ENCODE measurements at places on chromosomes 7 and 10.
A peak's percentile ranks its signal among the peaks of the same experiment; 100 is the strongest.

DNA sequence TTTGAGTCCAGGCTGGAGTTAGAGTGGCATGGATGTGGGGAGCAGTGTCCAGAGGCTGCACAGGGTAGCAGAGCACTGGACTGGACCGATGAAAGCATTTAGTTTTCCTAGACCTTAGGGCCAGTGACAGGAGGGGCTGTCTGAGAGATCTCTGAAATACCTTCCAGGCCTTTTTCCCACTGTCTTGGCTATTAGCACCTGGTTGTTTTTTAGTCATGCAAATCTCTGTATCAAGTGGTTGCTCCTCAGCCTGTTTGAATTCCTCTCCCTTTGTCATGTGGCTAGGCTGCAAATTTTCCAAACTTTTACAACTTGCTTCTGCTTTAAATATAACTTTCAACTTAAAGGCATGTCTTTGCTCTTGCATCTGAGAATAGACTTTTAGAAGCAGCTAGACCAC lies 504.3 kb upstream of the VSTM2A start:
- DNase-seq: no peak
- H3K27ac ChIP-seq: no peak overlapping the region
- H3K27me3 ChIP-seq: no peaks in the 10 kb centered on the region

DNA sequence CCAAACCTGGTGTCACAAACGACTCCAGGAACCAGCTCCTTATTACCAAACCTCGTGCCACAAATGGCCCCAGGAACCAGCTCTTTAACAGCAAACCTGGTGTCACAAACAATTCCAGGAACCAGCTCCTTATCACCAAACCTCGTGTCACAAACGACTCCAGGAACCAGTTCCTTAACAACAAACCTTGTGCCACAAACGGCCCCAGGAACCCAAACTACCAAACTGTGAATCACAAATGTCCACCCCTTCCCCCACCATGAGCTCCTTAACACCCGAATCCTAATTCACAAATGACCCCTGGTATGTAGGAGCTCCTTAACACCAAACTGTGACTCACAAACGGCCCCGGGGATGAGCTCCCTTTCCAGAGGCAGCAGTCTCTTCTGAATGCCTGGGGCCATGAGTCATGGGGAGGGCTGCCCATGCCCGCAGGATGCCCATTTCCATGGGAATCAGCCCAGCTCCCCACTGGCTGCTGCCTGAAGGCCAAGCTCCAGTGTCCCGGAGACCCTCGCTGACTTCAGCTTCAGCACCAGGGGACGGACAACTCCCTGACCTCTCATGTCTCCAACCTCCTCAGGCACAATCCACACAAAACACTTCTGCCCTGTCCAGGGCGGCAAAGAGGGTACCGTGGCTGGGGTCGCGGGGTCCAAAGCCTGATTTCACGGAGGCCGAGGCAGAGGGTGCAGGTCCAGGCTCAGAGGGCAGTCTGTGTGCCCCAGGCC lies 213.1 kb downstream of the ELFN1 start:
- DNase-seq: peak; percentile 47
- H3K27ac ChIP-seq: no peak overlapping the region
- H3K4me3 ChIP-seq: no peak overlapping the region
- no peaks in the 10 kb centered on the region for H3K36me3 ChIP-seq
- no peaks in the 10 kb centered on the region for H3K4me1 ChIP-seq

- H3K27me3 ChIP-seq: no peaks in the 10 kb centered on the region
- H3K36me3 ChIP-seq: no peaks in the 10 kb centered on the region
- no peak overlapping the region for H3K4me3 ChIP-seq
- no peak for DNase-seq
- H3K27ac ChIP-seq: no peak overlapping the region
- no peaks in the 10 kb centered on the region for H3K4me1 ChIP-seq
These were observed 94.1 kb downstream of the HBP1 start for GRCh38 chr7:107262857-107263256.

GRCh38 chr7:70188901-70189650 lies 590.8 kb downstream of the AUTS2 start:
- H3K27me3 ChIP-seq: no peaks in the 10 kb centered on the region
- H3K27ac ChIP-seq: no peak overlapping the region
- no peak for DNase-seq
- no peaks in the 10 kb centered on the region for H3K4me1 ChIP-seq
- no peaks in the 10 kb centered on the region for H3K36me3 ChIP-seq
- H3K4me3 ChIP-seq: no peak overlapping the region

GRCh38 chr10:26839966-26840627 lies 20.7 kb downstream of the ABI1 start:
- no peak overlapping the region for H3K27ac ChIP-seq
- no peaks in the 10 kb centered on the region for H3K36me3 ChIP-seq
- no peak overlapping the region for H3K4me3 ChIP-seq
- no peak for DNase-seq

GRCh38 chr7:95478272-95479037 lies 7.3 kb upstream of the ASB4 start:
- no peaks in the 10 kb centered on the region for H3K4me1 ChIP-seq
- peak; percentile 19 for DNase-seq
- H3K4me3 ChIP-seq: no peak overlapping the region
- H3K27ac ChIP-seq: no peak overlapping the region

- no peaks in the 10 kb centered on the region for H3K27me3 ChIP-seq
- peaks cover 15% of the 10 kb centered on the region for H3K4me1 ChIP-seq
- H3K36me3 ChIP-seq: no peaks in the 10 kb centered on the region
- no peak overlapping the region for H3K27ac ChIP-seq
- DNase-seq: no peak
These were observed 86.5 kb downstream of the SEMA3A start for GRCh38 chr7:84108119-84108518.

GRCh38 chr7:143929224-143929920 lies 5.7 kb upstream of the OR2F2 start:
- H3K4me3 ChIP-seq: no peak overlapping the region
- no peak for DNase-seq
- H3K36me3 ChIP-seq: no peaks in the 10 kb centered on the region
- peaks cover 8% of the 10 kb centered on the region for H3K27me3 ChIP-seq
- no peaks in the 10 kb centered on the region for H3K4me1 ChIP-seq

DNA sequence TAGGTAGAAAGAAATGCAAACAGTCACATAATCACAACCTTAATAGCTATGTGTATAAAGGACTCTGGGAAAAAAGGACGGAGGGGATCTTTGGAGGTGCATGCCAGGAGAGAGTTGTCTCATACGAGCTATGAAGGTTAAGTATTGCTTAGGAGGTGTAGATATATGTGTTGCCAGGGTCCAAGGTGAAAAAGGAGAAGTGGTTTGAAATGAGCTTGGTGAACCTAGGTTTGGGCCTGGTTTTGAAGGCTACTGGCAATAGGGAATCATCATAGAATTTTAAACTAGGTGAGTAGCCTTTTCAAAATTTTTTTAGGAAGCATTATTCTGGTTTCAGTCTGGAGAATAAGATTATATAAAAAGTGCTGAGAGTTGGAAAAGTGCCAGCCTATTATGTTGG lies 336.8 kb downstream of the AUTS2 start:
- no peaks in the 10 kb centered on the region for H3K4me1 ChIP-seq
- H3K4me3 ChIP-seq: no peak overlapping the region
- no peak for DNase-seq
- no peaks in the 10 kb centered on the region for H3K36me3 ChIP-seq
- H3K27ac ChIP-seq: no peak overlapping the region

DNA sequence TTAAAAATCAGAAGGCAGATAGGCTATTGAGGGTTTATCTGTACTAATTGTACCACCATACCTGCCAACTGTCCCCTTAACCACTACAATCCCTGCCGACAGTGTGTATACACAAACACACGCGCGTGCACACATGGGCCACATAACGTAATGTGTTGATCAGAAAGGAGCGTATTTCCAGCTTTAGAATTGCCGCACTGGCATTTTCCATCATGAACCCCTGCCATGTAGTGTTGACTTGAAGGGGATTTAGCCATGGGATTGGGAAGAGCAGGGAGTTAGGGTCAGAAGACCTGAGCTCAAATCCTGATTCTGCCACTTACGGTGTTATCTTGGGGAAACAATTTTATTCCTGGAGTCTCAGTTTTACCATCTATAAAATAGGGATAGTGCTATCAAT lies 158.9 kb downstream of the TCF7L2 start:
- no peak for DNase-seq
- H3K4me1 ChIP-seq: no peaks in the 10 kb centered on the region
- no peaks in the 10 kb centered on the region for H3K36me3 ChIP-seq
- H3K27ac ChIP-seq: no peak overlapping the region
- no peaks in the 10 kb centered on the region for H3K27me3 ChIP-seq

DNA sequence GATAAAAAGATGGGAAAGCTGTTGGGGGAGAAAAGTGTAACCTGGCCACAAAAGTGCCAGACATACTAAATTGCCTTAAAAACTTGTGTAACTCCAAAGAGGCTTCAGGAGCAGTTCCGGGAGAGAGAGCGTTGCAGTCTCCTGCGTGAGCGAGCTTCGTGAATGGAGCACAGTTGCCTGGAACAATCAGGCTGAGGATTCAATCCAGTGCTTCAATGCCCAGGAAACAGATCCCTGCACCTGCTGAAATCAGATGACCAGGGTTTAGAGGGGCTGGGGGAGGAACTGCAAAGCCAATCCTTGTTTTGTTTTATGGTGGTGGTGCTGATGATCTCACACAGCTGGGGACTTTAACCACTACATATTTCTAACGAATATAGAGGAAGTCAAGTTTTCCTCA lies 398.3 kb downstream of the DPP6 start:
- DNase-seq: no peak
- no peak overlapping the region for H3K27ac ChIP-seq
- no peaks in the 10 kb centered on the region for H3K27me3 ChIP-seq
- H3K4me3 ChIP-seq: no peak overlapping the region

GRCh38 chr7:20393021-20393610 lies 62.4 kb downstream of the ITGB8 start:
- H3K27me3 ChIP-seq: no peaks in the 10 kb centered on the region
- H3K4me3 ChIP-seq: no peak overlapping the region
- DNase-seq: peak; percentile 16
- H3K27ac ChIP-seq: no peak overlapping the region
- H3K4me1 ChIP-seq: no peaks in the 10 kb centered on the region
- peaks cover 4% of the 10 kb centered on the region for H3K36me3 ChIP-seq

GRCh38 chr7:100627238-100627549 lies 14.2 kb downstream of the TFR2 start:
- H3K4me3 ChIP-seq: no peak overlapping the region
- DNase-seq: no peak
- no peaks in the 10 kb centered on the region for H3K36me3 ChIP-seq
- H3K27ac ChIP-seq: no peak overlapping the region

DNA sequence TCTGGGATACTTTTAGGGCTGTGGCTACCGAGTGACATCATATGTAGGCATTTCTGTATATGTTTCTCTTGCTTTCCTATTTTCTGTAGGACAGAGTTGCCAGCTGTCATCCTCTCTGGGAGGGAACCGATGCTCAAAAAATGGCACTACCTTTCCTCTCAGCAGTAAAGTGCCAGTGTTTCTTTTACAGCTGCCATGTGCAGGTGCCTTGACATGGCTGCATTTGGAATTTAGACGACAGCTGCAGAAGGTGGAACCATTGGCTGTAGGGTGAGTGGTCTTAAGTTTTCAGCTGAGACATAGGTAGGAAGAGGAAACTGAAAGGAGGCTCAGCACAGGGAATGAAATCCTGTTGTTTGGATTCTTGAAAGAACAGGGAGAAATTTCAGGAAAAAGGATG lies 20.2 kb upstream of the RPA3 start:
- no peaks in the 10 kb centered on the region for H3K27me3 ChIP-seq
- no peak overlapping the region for H3K4me3 ChIP-seq
- peaks cover 3% of the 10 kb centered on the region for H3K4me1 ChIP-seq

- H3K4me3 ChIP-seq: no peak overlapping the region
- no peak for DNase-seq
- no peaks in the 10 kb centered on the region for H3K36me3 ChIP-seq
- H3K27ac ChIP-seq: no peak overlapping the region
- H3K27me3 ChIP-seq: no peaks in the 10 kb centered on the region
- peaks cover 11% of the 10 kb centered on the region for H3K4me1 ChIP-seq
These were observed 14.0 kb downstream of the KMT2E start for GRCh38 chr7:105028004-105028403.

- H3K4me3 ChIP-seq: no peak overlapping the region
- no peak overlapping the region for H3K27ac ChIP-seq
- H3K36me3 ChIP-seq: no peaks in the 10 kb centered on the region
- peaks cover 2% of the 10 kb centered on the region for H3K4me1 ChIP-seq
These were observed 7.9 kb upstream of the MYL10 start for GRCh38 chr7:101636822-101637623.

GRCh38 chr7:35267411-35267810 lies 13.5 kb upstream of the TBX20 start:
- no peak overlapping the region for H3K4me3 ChIP-seq
- H3K4me1 ChIP-seq: no peaks in the 10 kb centered on the region
- H3K27ac ChIP-seq: no peak overlapping the region
- no peak for DNase-seq
- peaks cover 20% of the 10 kb centered on the region for H3K27me3 ChIP-seq
- H3K36me3 ChIP-seq: no peaks in the 10 kb centered on the region

DNA sequence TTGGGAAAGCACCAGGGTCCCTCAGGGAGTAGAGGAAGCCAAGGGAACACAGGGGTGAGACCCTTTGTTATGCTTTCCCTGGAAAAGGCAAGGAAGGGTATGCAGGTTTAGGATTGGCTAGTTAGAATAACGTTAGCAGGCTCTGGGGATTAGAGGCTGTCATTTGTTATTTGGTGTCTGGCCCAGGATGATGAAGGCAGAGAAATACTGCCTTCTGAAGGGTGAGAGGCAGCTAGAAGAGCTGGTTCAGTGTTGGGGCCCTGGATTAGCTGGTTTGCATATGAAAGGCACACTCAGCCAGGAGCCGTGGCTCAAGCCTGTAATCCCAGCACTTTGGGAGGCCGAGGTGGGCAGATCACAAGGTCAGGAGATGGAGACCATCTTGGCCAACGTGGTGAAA lies 3.0 kb upstream of the PILRA start:
- H3K36me3 ChIP-seq: no peaks in the 10 kb centered on the region
- peaks cover 4% of the 10 kb centered on the region for H3K4me1 ChIP-seq
- H3K4me3 ChIP-seq: no peak overlapping the region
- no peaks in the 10 kb centered on the region for H3K27me3 ChIP-seq
- no peak overlapping the region for H3K27ac ChIP-seq
- no peak for DNase-seq

- H3K4me3 ChIP-seq: no peak overlapping the region
- no peaks in the 10 kb centered on the region for H3K36me3 ChIP-seq
- DNase-seq: no peak
These were observed 170.3 kb downstream of the SEMA3E start for GRCh38 chr7:83478616-83479015.

- DNase-seq: no peak
- no peak overlapping the region for H3K4me3 ChIP-seq
- peaks cover 14% of the 10 kb centered on the region for H3K4me1 ChIP-seq
These were observed 213.6 kb downstream of the DOCK4 start for GRCh38 chr7:111992601-111993000.

GRCh38 chr10:14022052-14022451 lies 308.7 kb downstream of the FRMD4A start:
- peaks cover 11% of the 10 kb centered on the region for H3K27me3 ChIP-seq
- DNase-seq: no peak
- H3K4me3 ChIP-seq: no peak overlapping the region

DNA sequence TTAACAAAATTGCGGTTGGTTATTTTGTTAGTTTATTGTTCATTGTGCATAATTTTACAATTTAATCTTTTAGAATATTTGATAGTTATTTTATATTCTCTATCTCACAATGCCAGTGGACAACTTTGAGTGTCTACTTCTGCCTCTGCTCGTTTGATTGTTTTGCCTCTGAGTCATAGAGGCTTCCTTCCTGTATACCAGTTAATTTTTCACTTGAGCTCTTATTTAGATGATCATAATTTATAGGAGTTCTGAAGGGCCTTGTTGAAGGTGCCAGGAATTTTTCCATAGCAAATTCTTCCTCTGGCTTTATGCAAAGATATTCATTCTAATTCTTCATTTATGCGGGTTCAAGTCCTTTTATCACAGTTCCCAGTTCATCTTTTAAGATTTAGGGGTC lies 5.2 kb upstream of the MALRD1 start:
- no peak overlapping the region for H3K27ac ChIP-seq
- no peaks in the 10 kb centered on the region for H3K4me1 ChIP-seq
- H3K27me3 ChIP-seq: no peaks in the 10 kb centered on the region
- no peak overlapping the region for H3K4me3 ChIP-seq

All from endothelial cell of umbilical vein (primary cell).